Brain microvascular endothelial cell (primary cell): ENCODE measurements at places on chromosomes 7 and 10.

- peak; percentile 50 for DNase-seq
These were observed 1.7 kb downstream of the KLF6 start for GRCh38 chr10:3783316-3783681.

DNA sequence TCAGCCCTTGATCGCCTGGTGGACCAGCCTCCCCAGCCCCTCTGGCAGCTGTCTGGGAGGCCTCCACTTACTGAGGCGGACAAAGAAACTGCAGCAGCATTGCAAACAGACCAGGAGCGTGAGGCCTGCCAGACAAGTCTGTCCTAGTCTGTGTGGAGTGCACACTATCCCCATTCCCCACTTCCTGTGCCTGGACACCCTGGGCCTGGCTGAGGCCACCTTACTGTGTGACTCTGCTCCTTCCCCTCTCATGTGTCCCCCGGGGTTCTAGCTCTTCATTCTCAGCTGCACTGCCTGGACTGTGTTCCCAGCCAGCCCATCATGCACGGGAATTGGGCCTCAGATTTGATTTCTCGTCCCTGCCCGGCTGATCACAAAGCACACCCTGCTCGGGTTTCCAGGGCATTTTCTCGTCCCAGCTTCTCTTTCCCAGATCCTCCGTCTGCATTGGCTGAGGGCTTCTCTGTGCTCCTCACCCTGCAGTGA, 16.7 kb upstream of the C10orf90 start:
- DNase-seq, result no peak

GRCh38 chr7:72313906-72314305, 98.2 kb downstream of the CALN1 start:
- no peak for DNase-seq

DNA sequence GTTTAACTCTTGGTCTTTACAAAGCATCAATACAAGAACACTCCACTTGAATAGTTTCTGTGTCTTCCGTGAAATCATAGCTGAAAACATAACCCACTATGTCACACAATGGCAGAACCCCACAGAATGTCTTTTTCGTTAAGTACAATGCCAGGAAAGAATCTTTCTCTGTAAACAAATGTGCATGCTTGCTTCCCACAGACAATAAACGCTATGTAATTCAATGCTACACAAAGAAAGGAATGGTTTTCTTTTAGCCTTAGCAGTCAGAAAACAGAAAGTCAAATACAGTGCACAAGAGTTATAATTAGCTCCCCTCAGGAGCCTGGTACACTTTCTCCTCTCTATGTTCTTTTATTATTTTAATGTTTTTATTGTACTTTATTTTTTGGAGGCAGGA, 186.1 kb downstream of the SRPK2 start:
- DNase-seq, result no peak

GRCh38 chr7:103314852-103315251, 17.6 kb downstream of the PMPCB start:
- DNase-seq, result no peak

DNA sequence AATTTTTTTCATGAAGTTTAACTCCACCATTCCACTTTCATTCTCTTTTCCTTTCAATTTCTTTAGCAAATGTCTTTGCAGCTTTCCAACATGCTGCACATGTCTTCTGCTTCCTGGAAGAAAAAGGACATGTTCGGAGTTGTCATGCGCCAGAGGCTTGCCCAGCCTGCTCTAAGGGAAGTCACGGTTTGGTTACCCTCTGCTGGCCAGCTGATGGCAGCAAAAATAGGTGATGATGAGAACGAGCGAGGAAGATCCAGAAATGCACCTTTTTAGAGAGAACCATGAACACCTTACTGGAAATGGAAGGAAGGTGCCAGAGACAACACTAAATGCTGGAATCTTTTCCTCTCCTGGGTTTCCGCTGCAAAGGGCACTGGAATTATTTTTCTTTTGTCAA, 4.9 kb upstream of the ZSCAN21 start:
- no peak for DNase-seq

GRCh38 chr10:102511583-102512274, 8.0 kb downstream of the SUFU start:
- no peak for DNase-seq

- DNase-seq, result peak; percentile 99
These were observed 145.2 kb downstream of the FRMD4A start for GRCh38 chr10:14185316-14186045.

- DNase-seq, result peak; percentile 50
These were observed 123.9 kb downstream of the LRRC4 start for GRCh38 chr7:127907110-127908040.

- peak; percentile 43 for DNase-seq
These were observed 5.3 kb downstream of the GLRX3 start for GRCh38 chr10:130141460-130141859.

- peak; percentile 53 for DNase-seq
These were observed at the start of gene FIGNL1 for GRCh38 chr7:50449881-50450589. Gene FIGNL1, minus strand, starts transcription at chr7:50450350. Its CDS starts 3,063 bp downstream, at chr7:50447287.

DNA sequence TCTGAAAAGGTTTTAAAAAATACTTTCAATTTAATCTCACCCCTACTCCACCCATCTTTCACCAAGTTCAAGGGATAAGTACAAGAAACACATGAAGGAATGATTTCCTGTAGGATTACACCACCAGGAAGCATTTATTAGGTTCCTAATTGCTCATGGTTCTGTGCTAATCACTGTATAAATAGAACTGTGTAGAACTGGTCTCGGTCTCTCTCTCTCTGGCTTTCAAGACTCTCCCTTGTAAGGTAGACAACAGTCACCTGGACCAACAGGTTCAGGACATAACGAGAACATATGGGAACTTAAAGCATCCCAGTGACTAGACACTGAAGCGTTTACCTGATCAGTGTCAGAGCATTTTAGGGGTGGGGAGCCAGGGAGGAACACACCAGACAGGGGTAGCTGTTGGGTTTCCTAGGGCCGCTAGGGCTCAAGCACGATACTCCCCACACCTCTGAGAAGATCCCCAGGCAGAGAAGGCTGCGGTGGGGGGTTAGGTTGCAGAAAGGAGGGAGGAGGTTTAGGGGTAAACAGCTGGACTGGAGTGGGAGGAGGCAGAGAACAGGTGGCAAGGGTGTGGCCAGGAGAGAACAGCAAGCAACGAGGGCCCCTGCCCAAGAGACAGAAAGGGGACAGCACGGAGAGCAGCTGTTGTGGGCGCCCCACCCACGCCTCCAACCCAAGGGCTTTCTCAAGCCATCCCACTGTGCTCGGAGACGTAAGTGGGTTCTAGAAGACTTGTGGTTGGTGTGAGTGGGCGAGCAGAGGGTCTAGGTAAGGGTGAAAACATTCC, 52.5 kb upstream of the USP6NL start:
- no peak for DNase-seq

GRCh38 chr7:1944619-1945210, 274.6 kb downstream of the ELFN1 start:
- DNase-seq, result no peak

DNA sequence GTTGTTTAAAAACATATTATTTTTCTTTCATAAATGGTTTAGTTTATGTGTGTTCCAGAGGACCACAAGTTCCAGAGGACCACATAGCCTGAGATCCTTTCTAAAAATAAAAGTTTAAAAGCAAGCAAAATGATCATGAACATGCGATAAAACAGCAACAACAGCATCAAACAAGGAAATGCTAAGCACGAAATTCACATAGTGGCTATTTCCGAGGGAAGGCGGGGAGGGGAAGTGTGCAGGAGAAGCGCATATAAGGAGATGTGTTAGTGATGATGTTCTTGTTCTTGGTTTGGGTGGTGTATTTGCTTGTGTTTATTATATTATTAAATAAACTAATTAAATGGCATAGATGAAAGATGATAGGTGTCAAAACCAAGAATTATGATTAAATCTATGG, 1.2 kb downstream of the TBATA start:
- DNase-seq, result no peak

- no peak for DNase-seq
These were observed 115.0 kb upstream of the TEX47 start for GRCh38 chr7:88910516-88910915.

GRCh38 chr7:19670806-19671205, 38.0 kb downstream of the POLR1F start:
- no peak for DNase-seq
